Left renal cortex interstitium (tissue), 4 donors: ENCODE measurements at places on chromosomes 16 and 17.

DNA sequence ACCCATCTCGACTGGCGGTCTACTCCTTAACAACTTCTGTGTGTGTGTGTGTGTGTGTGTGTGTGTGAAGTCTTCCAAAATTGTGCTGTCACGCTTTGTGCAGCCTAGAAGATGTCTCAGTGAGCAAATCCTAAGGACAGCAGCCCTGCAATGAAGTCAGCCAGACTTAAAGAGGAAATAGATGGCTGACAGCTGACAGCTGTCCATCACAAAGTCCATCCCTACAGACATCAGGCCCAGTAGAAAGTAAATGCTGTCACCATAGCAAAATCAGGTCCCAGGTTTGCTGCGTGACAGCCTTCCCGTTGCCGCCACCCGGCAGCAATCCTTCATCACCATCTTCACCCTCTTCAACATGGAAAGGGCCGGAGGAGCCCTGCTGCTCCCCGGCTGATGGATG lies 416.0 kb downstream of the SOX9 start:
- DNase-seq: no peak

DNA sequence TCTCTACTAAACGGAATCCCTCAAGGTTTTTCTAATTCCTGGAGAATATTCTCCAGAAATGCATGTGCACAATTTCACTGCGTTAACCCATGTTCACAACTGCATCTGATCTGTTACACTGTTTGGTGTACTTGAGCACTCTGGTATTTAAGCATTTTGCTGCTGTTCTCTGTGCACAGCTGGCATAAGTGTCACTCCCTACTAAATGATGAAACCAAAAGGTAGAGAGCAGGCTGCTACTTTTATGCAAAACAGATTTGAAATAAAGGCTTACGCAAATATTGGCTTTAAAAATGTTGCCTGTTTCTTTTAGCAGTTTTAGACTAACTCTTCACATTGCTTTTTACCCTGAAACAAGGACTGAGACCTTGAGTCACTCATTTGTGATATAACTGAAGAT lies 41.7 kb downstream of the ESRP2 start:
- no peak for DNase-seq

DNA sequence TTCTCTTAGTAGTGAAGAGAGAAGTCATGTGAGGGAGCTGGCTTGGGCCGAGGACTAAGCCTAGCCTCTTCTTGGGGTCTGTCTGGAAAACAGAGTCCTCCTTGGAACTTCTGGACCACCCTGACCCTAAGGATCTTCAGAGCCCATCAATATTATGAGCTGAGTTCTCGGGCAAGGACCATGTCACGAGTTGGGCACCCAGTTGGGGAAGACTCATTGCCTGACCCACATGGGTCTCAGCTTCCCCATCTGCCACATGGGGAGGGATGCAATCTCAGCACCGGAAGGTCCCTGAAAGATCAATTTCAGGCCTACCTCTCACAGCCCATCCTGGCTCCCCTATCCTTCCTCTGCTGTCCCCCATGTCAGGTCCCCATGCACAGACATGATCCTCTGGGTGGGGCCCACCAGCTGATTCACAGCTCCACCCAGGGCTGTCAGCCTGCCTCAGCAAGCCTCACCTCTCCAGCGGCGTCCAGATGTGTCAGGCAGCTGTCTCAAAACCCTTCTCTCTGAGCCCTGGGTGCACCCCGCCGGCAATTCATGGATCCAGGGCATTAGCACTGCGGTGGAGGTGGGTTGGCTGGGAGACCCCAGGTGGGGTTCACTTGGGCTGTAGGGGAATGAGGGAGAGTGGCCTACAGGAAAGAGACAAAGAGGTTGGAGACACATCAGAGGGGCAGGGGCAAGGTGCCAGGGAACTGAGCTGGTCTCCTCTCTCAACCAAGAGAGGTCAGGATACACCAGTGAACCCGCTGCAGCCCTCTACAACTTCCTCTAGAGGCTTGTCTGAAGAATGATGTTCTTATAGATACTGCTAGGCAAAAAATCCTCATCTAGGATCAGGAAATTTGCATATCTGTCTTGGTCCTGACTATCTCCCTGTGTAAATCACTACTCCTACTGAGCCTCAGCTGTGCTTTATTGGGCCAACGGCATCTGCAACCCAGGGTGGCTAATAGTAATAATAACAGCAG lies 1.8 kb downstream of the NLRP1 start:
- no peak for DNase-seq

DNA sequence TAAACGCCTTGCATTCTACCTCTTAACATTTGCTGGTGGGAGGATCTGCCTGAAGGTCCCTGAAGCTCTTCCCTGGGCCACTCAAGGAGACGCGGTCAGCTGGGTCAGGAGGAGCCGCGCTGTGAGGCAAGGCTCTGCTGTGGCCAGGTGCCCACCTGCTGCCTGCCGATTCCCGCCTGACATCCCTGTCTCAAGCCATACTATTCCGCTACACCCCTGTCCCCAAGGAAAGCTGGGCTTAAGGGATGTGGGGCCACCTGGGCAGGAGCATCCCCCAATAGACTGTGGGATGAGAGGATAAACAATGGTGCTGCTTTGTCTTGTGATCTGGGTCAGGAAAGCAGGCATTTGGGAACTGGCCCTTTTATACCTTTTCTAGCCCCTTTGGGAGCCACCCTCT lies 5.1 kb downstream of the TPPP3 start:
- DNase-seq: no peak

- DNase-seq: no peak
Measured at GRCh38 chr17:41835800-41836549, at the start of gene NT5C3B. TSS of gene NT5C3B (minus strand) at chr17:41836232. CDS start at chr17:41836193, 39 bp downstream.

GRCh38 chr16:4515611-4516233 lies 22.9 kb downstream of the CDIP1 start:
- DNase-seq: no peak

DNA sequence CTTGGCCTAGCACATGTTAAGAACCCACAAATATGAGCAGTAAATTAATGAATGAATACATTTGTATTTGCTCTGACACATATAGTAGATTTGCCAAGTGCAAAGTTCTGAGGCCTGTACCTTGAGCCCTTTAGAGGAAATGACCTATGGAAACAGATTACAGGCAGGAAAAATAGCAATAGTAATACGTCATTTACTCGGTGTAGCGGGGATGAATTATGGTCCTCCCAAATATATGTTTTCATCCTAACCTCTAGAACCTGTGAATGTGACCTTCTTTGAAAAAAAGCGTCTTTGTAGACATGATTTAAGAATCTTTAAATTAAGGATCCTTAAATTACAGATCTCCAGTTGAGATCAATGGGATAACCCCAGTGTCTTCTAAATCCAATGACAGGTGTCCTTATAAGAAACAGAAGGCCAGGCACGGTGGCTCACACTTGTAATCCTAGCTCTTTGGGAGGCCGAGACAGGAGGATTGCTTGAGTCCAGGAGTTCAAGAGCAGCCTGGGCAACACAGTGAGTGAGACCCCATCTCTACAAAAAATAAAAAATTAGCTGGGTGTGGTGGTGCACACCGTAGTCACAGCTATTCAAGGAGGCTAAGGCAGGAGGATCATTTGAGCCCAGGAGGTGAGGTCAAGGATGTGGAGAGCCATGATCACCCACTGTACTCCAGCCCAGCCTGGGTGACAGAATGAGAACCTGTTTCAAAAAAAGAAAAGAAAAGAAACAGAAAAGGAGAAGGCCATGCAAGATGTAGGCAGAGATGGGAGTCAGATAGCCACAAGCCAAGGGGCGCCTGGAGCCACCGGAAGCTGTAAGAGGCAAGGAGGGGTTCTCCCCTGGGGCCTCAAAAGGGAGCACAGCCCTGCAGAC lies 5.1 kb upstream of the ITPRIPL2 start:
- no peak for DNase-seq
